Vagina (tissue), 2 donors: ENCODE measurements at places on chromosomes 11 and 22. TPM values are rescaled to one million over a fixed set of nuclear protein-coding genes. Genes with fewer than 3 reads are reported as not detected.

- H3K36me3 ChIP-seq = no peaks in the 10 kb centered on the region
- no peak for DNase-seq
- H3K4me3 ChIP-seq = no peak overlapping the region
- H3K27me3 ChIP-seq = no peaks in the 10 kb centered on the region
- H3K4me1 ChIP-seq = peaks cover 5% of the 10 kb centered on the region
- H3K27ac ChIP-seq = no peak overlapping the region
Observed at GRCh38 chr22:41261541-41262249, 21.0 kb upstream of the CHADL start.

DNA sequence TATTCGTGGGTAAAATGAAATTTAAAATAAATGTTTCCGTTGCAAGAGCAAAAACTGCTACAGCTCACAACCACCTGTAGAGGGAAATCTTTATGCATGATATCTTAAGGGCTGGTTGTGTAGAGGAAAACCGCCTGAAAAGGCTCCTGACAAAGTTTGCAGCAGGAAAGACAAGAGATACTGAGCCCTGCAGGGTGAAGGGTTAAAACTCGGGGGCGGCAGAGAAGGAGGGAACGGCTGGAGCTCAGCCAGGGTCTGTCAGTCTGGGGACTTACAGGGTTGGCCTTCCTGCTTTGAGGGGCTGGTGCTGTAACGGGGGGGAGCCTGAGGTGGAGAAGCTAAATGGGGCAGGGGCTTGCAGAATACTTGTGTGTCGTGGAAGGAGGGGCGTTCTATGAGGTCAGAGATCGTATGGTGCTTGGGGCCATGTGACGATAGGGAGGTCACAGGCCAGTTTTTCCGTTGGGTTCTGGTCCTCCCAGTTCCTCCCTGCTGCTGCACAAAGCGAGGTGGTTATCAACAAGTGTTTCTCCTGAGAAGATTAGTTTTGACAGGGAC is 122.9 kb upstream of the HSD17B12 start:
- no peak for DNase-seq
- H3K4me3 ChIP-seq = no peak overlapping the region
- no peaks in the 10 kb centered on the region for H3K27me3 ChIP-seq
- H3K4me1 ChIP-seq = no peaks in the 10 kb centered on the region
- H3K27ac ChIP-seq = no peak overlapping the region

DNA sequence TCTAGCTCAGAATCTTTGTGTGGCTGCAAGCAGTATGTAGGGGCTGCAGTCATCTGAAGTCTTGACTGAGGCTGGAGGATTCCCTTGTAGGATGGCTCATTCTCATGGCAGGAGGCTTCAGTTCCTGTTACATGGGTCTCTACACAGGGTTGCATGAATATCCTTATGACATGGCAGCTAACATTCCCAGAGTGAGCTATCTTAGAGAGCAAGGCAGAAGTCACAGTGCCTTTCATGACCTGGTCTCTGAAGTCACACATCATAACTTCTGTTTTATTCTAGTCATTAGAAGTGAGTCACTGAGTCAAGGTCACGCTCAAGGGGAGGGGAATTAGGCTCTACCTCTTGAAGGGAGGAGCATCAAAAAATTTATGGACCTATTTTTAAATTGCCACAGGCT is 10.3 kb upstream of the SPON1 start:
- H3K4me1 ChIP-seq = no peaks in the 10 kb centered on the region
- no peaks in the 10 kb centered on the region for H3K27me3 ChIP-seq
- H3K27ac ChIP-seq = no peak overlapping the region
- no peaks in the 10 kb centered on the region for H3K36me3 ChIP-seq
- no peak overlapping the region for H3K4me3 ChIP-seq

The TRIM49 gene
- not detected for total RNA-seq

- H3K36me3 ChIP-seq = no peaks in the 10 kb centered on the region
- no peak for DNase-seq
- H3K27me3 ChIP-seq = no peaks in the 10 kb centered on the region
- peak overlapping the region; percentile 54 for H3K4me3 ChIP-seq
- H3K27ac ChIP-seq = no peak overlapping the region
Observed at GRCh38 chr11:88508418-88508758, 170.9 kb upstream of the CTSC start.

The OR56A4 gene
- not detected for total RNA-seq

- no peaks in the 10 kb centered on the region for H3K4me1 ChIP-seq
- DNase-seq = no peak
- H3K27me3 ChIP-seq = no peaks in the 10 kb centered on the region
- H3K4me3 ChIP-seq = no peak overlapping the region
Observed at GRCh38 chr11:73425108-73425507, 48.9 kb downstream of the RELT start.

- no peaks in the 10 kb centered on the region for H3K36me3 ChIP-seq
- no peaks in the 10 kb centered on the region for H3K27me3 ChIP-seq
- H3K27ac ChIP-seq = no peak overlapping the region
- no peaks in the 10 kb centered on the region for H3K4me1 ChIP-seq
- DNase-seq = no peak
Observed at GRCh38 chr11:128156486-128156885, 430.9 kb downstream of the ETS1 start.

- no peak overlapping the region for H3K27ac ChIP-seq
- H3K4me3 ChIP-seq = no peak overlapping the region
- peaks cover 5% of the 10 kb centered on the region for H3K4me1 ChIP-seq
- H3K27me3 ChIP-seq = no peaks in the 10 kb centered on the region
- DNase-seq = no peak
- no peaks in the 10 kb centered on the region for H3K36me3 ChIP-seq
Observed at GRCh38 chr11:85735876-85736460, 50.0 kb upstream of the CCDC89 start.

The MRPL17 gene
- total RNA-seq = 55.2 TPM

DNA sequence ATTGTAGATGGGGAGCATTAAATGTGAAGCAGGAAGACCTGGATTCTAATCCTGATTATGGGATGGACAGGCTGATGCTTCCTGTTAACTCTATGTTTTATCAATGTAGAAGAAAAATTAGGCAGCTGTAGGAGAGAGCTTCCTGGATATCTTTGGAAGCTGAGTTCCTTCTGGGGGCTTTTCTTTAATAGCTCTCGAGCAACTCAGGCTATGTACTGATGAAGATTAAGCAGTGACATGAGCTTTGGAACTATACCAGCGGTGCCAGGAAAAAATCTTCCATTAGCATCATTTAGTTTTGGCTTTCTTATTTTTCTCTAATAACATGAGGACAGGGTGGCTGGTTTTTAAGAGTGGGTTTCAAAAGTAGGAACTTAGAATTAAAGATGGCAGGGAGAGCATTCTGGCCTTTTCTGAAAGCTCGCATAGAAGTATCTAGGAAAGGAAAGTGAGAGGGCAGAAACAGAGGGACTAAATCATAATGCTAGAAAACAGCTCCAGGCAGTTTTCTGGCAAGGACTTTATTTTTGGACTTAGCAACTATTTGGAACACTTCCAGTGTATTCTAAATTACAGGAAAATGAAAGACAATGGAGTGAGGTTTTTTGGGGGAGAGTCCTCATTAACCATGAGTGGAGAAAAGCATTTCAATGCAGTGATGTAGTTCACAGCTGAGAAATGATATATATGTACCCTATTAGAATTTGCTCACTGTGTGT is 69.2 kb upstream of the RRM1 start:
- no peaks in the 10 kb centered on the region for H3K27me3 ChIP-seq
- H3K4me1 ChIP-seq = peaks cover 29% of the 10 kb centered on the region
- H3K4me3 ChIP-seq = no peak overlapping the region
- H3K27ac ChIP-seq = peak overlapping the region; percentile 69
- H3K36me3 ChIP-seq = no peaks in the 10 kb centered on the region
